ENCODE measurements at places on chromosomes 7 and 10.

GRCh38 chr10:59104186-59104585 lies 72.3 kb upstream of the PHYHIPL start:
- DNase-seq = no peak

- DNase-seq = no peak
These were observed 169.3 kb upstream of the LRRN3 start for GRCh38 chr7:110921595-110922151.

- DNase-seq = no peak
These were observed 297.6 kb upstream of the IGFBP3 start for GRCh38 chr7:46218461-46219200.

DNA sequence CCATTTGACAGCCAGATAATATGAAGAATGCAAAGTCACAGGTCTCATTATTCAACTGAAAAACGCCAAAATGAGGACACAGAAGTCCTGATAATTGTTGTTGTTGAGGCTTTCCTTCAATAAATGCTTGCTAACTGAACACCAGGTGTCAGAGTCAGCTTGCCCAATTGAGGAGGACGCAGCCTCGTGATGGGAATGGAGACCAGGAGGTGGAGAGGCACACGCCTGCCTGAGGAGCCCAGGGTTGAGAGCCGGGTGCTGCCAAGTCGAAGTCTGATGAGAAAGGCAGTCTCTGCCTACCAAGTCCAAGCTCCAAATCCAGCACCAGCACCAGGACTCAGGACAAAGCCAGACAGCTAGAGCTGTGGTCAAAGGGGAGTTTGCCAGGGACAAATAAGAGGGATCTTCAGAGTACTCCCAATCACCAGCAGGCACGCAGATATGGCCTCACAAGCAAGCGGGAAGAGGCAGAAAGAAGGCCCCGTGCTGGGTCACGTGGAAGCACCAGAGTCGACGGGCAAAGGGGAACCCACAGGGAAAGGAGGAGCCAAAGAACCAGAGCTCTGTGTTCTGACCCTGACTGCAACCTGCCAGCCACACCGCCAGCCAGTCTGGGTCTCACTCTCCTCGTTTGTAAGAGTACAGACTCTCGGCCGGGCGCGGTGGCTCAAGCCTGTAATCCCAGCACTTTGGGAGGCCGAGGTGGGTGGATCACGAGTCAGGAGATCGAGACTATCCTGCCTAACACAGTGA lies 47.6 kb downstream of the VOPP1 start:
- no peak for DNase-seq

GRCh38 chr7:32347244-32347828 lies 142.8 kb downstream of the LSM5 start:
- DNase-seq = no peak

DNA sequence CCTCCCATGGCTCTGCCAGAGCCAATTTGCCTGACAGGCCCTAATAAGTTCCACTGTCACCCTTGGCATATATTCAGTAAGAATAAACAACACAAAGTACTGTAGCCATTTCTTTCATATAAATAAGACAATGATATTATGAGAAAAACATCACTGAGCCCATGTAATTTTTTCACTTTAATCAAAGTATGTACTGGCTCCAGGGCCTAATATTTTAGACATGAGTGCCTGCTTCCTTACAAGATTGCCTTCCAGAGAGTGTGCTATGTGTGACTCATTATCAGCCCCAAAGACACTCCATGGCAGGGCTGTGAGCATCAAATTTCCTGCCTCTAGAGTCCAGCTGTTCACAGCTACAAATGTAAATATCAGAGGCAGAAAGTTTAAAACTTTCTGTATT lies 297.6 kb downstream of the LHFPL3 start:
- DNase-seq = no peak

DNA sequence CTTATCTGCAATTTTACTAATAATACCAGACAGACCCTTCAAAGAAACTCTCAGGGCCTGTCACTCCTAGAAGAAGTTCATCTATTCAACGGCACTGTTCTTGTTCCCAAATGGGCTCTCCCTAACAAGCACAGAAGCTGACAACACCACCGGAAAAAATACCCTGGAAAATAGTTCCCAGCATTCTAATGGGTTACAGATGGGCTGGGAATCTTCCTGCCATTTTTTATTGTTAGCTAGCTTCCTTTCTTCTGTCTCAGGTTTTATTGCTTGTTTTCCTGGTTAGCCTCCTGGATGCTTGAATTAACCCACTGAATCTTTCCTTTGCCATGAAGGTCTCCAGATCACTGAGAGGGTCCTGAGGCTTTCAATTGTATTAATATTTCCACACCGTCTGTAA lies 689.8 kb upstream of the NRP1 start:
- no peak for DNase-seq

DNA sequence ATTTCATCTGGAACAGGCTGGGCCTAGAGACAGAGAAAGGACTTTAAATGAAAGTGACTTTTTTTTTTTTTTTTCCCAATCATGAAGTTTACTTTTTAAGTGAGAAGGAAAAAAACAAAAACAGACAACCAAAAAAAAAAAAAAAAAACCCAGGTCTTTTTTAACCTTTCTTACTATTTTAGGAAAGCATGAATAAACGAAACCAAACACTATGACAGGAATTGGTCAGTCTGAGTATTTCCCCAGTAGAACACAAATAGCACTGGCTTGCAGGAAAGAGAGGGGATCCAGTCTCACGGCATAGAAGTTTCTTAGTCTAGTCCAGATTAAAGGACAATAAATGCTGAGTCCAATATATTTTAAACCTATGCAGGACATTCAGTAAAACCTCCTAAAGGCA lies 180.5 kb upstream of the CCDC6 start:
- no peak for DNase-seq

DNA sequence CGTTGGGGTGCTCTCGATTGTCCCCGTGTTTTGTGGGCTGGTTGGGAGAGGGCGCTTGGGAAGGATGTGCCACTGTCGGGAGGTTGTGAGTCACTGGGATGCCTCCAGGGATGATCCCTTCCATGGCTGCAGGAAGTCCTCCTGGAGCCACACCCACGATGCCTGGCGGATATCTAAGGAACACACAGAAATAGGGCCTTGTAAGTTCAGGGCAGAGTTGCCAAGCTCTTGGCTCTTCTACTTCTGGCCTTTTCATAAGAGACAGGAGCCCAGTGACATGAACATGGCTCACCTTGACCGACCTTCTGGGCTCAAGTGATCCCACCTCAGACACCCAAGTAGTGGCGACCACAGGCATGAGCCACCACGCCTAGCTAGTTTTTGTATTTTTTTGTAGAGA lies 47.6 kb downstream of the ZRANB1 start:
- no peak for DNase-seq

GRCh38 chr7:19110776-19111175 lies 6.7 kb downstream of the TWIST1 start:
- no peak for DNase-seq

GRCh38 chr7:74083928-74084721 lies 521 bp downstream of the LIMK1 start:
- no peak for DNase-seq

DNA sequence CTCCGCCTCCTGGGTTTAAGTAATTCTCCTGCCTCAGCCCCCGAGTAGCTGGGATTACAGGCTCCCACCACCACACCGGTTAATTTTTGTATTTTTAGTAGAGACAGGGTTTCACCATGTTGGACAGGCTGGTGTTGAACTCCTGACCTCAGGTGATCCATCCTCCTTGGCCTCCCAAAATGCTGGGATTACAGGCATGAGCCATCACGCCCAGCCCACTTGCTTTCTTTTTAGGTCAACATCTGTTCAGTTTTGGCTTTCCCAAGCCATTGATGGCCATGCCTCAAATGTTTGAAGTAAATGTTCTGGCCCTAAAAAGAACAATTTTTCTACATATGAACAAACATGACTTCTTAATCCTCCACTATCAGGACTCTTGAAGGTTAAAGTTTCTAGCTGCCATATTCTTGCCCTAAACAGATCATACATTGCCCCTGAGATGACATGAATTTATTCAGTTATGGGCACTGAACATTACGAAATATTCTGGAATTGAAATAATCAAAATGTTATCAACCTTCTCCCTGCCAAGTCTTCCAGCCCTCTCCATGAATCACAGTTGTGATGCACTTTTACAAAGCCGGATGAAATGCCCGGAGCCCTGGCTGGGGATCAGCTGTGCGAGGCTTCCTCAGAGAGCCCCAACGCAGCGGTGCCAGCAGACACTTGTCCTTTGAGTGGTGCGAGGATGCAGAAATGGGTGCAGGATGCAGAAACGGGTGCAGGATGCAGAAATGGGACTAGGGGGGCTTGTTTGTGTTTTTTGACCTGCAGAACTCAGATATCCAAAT lies 2.9 kb downstream of the MRLN start:
- no peak for DNase-seq

DNA sequence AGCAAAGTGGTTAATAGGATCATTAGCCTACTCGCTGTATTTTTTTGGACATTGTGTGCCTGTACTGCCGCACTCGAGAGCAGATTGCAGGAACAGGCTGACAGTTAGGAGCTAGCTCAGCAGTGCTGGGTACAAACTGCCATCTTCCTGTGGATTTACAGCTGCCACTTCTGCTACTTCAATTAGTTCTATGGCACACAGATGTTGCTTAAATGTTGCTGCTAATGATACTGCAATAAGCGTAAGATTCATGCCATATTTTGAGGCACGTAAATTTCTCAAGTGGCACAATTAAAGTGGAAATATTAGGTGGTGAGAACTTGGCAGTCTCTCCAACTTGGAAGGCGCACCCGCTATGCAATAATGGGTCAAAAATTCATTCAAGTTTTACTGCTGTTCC lies 171.9 kb downstream of the EBF3 start:
- DNase-seq = no peak

DNA sequence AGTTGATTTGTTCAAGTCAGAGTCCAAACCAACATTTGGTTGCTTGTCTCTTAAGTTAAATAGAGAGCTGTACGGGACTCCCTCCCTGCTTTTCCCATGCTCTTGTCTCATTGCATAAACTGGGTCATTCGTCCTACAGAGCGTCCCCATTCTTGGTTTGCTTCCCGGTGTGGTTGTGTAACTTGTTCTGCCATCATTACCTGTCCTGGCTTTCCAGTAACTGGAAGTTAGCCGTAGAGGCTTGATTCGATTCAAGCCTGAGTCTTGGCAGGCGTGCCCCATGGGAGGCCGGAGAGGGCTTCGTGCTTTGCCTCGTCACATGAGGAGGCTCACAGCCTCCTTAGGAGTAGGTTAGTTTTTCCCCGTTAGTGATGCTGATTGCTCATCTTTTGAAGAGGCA lies 40.2 kb downstream of the FBH1 start:
- no peak for DNase-seq
